ENCODE measurements at places on chromosomes 7 and 10.

- DNase-seq: no peak
Measured at GRCh38 chr10:30022590-30022989, 36.8 kb downstream of the JCAD start.

- DNase-seq: no peak
Measured at GRCh38 chr10:105743343-105744056, 1102.4 kb downstream of the SORCS3 start.

GRCh38 chr10:125085258-125086054 lies 74.9 kb downstream of the CTBP2 start:
- DNase-seq: no peak

DNA sequence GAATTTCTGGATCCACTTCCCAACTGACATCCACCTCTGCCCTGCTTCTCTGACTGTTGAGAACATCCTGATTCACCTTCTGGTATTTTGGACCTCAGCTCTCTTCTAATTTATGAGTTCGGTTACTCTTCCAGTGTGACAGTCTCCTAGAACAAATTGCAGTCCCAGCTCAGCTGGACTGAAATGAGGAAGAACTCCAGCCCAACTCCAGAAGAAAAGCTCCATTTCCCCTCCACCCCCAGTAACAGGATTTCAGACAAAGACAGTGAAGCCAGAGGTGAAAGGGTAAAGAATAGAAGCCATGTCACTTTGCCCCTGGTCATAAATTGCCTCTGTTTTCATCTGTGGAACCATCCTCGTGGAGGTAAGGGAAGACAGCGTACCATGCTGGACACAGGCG lies 26.2 kb upstream of the INHBA start:
- no peak for DNase-seq

- DNase-seq: no peak
Measured at GRCh38 chr7:44154703-44155102, 13.6 kb upstream of the MYL7 start.

- no peak for DNase-seq
Measured at GRCh38 chr10:43365001-43365400, 6.4 kb upstream of the FXYD4 start.

DNA sequence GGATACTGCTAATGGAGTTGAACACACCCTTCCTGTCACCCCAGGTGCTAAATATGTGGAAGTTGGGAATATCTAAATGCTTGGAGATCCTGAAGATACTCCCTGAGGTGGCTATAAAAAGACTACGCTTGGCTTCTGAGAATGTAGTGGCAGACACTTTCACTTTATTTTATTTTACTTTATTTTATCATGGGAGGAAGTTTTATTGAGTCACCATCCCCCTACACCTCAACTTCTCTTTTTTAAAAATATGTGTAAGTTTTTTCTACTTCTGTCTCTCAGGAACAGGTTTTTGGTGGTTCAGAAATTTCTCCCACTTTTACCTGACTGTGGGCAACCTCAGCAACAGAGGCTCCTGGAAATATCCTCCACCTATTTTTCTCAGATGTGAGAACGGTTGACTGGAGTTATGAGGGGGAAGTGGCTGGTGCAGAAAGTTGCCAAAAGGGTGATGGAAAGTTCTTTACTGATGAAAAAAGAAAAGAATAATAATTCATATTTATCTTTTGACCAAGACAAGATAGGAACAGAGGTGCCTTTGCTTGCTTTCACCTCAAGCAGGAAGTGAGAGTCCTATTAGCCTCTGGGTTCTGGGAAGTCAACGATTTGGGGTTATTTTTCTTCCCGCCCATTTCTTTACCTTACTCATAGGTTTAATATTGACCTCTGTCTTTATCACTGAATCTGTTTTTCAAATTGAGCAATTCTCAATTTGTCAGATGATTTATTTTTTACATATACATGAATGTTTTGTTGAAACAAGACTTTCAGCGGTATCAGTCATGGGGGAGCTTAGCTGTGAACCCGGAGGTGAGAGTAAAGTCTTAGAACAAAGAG lies 103.6 kb downstream of the AHR start:
- no peak for DNase-seq

DNA sequence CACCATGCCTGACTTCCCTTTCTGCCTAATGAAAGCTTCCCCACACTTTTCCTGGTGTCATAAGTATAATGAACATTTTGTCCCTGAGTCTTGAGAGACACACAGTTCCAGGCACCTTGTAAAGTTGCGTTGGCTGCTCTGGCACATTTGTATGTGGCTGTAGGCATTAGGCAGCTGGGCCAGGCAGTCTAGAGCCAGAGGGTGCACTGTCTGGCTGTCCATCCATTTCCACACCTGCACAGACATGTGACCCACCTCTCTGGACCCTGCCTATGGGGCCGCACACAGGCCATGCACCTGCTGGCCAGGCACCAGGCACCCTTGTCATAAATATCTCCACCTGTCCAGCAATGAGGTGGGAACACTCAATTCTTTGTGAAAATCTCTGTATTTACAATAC lies 54.7 kb upstream of the ANTXRL start:
- no peak for DNase-seq

- DNase-seq: no peak
Measured at GRCh38 chr7:17406738-17407137, 108.3 kb downstream of the AHR start.

DNA sequence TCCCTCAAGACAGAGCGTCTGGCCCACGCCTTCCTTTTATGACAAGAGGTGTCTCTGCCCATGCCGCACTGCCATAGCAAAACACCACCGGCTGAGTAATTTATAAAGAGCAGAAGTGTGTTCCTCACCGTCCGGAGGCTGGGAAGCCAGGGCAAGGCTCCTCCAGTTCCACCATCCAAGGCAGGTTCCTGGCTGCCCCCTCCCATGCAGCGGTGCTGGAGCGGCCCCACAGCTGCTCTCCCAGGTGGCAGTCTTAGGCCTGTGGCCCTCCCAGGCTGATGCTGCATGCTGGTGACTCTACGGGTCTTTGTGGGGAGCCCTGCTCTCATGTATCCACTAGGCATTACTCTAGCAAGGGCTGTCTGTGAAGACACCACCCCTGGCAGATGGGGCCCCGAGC lies 113.1 kb downstream of the TCERG1L start:
- DNase-seq: no peak

DNA sequence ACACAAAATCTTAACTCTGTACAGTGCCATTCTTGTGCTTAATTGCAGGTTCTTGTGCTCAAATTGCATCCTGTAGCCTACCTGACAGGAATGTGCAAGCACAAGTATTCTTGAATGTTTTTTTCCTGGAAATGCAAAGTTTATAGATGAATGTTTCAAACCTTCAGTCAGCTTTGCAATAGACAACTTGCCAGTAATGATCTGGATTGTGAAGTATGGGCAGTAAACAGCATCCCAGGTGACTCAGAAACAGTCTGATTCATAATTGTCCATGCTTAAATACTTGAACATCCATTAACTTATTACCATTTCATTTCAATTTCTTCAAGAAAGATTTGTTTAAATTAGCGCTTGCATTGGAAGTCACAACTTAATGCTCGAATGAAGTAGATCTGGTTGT lies 347.2 kb downstream of the SDK1 start:
- DNase-seq: no peak

- no peak for DNase-seq
Measured at GRCh38 chr7:135745703-135746312, 2.8 kb downstream of the FAM180A start.

- DNase-seq: no peak
Measured at GRCh38 chr7:82595176-82595575, 151.6 kb upstream of the CACNA2D1 start.

DNA sequence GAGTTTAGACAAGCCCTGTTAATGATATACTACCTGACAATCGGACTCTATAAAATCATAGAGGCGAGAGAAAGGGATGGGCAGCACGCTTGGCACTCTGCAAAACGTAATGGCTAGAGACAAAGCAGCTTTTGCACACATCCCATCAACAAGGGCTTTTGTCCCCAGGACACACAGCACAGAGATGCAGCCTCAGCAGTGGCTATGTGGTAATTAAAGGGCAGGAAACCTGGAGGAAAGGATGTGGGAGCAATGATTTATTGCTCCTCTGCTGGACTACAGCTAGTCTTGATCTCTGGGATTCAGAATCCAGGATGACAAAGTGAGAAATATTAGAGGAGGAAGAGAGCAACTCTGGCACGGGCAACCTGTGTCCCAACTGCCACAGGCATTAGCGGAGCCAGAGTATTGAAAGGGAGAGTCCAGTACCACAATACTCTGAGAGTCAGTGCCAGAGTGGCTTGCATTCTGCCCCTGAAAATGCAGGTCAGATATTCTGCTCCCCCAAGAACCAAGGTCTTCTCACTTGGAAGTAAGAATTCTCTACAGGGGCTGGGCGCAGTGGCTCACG lies 96.5 kb downstream of the ARMH3 start:
- DNase-seq: peak; percentile 71

DNA sequence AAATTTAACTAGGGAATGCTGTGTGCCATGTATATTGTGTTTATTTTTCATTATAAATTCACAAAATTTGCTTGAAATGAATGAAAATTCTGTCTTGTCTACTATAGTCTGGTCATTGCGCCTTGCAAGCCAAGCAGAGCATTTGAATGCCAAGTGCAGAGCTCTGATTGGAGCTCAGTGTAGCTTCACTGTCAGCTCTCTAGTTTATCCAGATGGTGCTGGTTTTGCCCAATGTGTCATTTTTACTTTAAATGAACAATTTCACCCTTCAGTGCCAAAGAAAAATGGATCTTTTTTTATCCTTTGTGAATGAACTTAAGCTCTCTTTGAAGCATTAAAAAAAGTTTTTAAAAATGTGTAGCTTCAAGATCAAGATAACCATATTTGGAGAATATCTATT lies 225.6 kb upstream of the CACNA2D1 start:
- DNase-seq: no peak

DNA sequence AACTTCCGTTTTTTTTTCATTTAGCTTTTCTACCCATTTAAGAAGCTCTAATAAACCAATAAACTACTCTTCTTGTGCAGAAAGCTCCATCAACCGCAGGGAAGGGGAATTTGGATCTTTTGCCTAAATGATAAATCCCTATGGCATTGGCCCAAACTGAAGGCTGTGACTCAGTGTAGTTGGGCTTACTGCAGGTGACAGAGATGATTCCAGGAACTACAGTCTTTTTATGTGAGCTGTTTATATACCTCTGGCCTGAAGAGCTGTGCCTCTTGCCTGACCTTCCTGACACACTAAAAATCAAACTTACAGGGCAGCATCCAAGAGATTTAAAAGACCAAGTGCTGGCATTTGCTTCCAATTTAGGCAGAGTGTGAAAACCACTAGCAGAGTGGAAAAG lies 25.2 kb downstream of the ABCB1 start:
- DNase-seq: no peak

DNA sequence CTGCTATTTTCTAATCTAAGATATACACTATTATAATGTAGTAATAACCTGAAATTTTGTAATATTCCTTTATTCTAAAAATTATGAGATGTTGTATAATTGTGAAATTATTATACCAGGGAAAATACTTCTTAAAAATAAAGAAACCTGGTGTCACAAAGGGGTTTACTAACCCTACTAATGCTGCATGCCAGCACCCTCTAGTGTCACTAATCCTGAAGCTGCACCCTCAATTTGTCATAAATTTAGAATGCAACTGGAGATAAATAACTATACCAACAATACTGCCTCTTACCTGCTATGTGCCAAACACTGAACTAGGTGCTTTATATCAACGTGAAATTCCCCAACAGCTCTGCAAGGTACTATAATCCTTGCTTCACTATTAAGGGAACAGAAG lies 30.8 kb downstream of the TM9SF3 start:
- DNase-seq: no peak

DNA sequence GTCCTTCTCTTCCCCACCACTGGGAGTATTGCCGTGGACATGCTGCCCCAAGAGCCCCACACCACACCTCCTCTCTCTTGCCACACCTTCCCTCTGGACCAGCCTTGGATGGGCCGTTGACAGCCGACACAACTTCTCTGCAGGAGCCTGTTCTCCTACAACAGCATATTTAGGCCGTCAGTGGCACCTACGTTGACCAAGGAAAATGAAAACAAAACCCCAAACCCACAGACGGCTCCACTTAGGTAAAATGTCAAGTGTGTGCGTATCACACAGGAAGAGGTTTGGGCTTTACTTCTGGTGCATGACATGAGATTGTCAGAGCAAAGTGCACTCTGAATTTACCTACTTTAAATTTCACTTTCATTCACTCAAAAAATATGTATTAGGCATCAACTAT lies 246.6 kb downstream of the ZMYND11 start:
- no peak for DNase-seq

- peak; percentile 76 for DNase-seq
Measured at GRCh38 chr7:80060218-80060806, 74.3 kb upstream of the GNAI1 start.

GRCh38 chr7:88363869-88364268 lies 57.2 kb upstream of the STEAP4 start:
- no peak for DNase-seq

DNA sequence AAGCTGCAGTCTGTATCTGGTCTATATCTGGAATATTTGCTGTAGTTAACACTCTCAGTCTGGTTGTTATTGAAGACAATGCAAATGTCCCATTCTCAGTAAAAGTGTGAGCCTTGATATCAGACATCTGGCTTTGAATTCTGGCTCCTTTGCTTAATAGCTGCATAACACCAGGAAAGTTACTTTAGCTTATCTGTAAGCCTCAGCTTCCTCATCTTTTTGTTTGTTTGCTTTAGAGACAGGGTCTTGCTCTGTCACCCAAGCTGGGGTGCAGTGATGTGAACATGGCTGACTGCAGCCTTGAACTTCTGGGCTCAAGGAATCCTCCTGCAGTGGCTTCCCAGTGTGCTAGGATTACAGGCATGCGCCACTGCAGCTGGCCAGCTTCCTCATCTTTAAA lies 41.3 kb downstream of the CNNM2 start:
- no peak for DNase-seq

- peak; percentile 47 for DNase-seq
Measured at GRCh38 chr10:100046021-100046486, 35.6 kb downstream of the CPN1 start.

GRCh38 chr10:4676566-4676965 lies 149.4 kb upstream of the AKR1E2 start:
- no peak for DNase-seq

DNA sequence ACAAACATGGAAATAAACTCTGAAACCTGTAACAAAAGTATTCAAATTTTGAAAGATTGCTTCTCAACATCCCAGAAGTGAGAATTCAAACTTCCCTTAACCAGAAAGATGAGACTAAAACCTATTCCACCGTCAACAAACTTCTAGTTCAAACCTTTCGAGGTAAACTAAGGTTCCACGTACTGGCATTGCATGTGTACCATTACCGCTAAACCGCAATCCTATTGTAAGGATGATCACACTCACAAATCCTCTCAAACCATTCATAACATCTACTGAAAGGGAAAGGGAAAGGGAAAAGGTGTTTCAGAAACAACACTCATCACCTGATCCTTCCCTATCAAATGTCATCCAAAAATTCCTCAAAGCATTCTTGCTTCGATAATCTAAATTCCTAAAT lies 3.1 kb downstream of the SMURF1 start:
- DNase-seq: no peak

- no peak for DNase-seq
Measured at GRCh38 chr7:29237489-29237888, 42.9 kb downstream of the CHN2 start.

- no peak for DNase-seq
Measured at GRCh38 chr10:48701139-48701901, 16.6 kb downstream of the WDFY4 start.

All from NCI-H2227 treated with DMSO at 0.1 percent for 48 hours (cell line).